EH (cell line): ENCODE measurements at places on chromosomes 7 and 10.

- peak; percentile 96 for DNase-seq
These were observed 54.6 kb upstream of the PITRM1 start for GRCh38 chr10:3226960-3227744.

DNA sequence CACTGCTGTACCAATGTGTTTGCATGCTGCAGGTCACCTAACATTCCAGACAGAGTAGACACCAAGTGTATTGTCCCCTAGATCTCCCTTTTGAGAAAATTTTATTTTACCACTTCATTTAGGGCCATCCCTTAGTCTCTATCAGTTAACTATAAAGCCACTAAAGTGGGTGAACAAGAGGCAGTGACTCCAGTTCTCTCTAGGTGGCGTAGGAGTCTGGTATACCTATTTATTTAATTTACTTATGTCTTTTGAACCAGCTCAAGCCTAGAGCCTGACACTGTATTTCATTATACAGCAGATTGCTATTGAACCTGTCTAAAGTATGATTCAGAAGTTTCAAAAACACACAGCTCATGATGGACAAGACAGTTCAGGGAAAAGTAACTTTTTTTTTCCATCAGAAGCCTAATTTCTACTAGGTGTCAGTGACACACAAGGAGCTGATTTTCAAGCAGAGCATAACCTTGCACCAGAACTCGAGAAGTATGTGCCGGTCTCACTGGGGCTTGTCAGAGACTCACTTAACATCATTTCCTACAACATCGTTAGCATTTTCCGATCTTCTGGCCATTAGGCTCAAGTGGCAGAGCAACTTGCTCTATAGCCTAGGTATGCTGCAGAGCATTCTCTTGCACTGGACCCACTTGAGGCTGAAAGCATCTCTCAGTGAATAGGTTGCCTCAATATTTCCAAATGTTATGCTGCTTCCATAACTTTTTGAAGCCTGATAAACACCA is 175.4 kb downstream of the CDC14C start:
- no peak for DNase-seq

- peak; percentile 85 for DNase-seq
These were observed 48.5 kb downstream of the PLCE1 start for GRCh38 chr10:94042001-94042833.

DNA sequence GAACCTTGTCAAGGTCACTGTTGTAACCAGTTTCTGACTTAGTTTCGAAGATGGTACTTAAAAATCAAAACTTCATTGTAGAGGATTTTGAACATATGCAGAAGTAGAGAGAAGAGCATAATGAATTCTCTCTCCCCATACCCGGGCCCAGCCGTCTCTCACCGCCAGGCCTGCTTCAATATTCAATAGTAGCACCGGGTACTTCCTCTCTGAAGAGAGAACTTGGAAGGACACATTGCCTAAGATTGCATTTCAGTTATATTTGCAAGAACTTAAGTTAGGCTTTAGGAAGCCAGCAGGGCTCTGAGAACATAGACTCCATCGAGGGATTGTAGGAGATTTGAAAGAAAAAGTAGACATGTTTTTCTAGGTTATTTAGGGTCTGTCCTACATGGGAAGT is 19.1 kb downstream of the LMTK2 start:
- no peak for DNase-seq
